ENCODE measurements at places on chromosomes 1 and 21.

- no peak for DNase-seq
Measured at GRCh38 chr1:178115260-178115659, 21.4 kb downstream of the RASAL2 start.

- DNase-seq = no peak
Measured at GRCh38 chr21:34595457-34595856, 19.5 kb downstream of the RCAN1 start.

DNA sequence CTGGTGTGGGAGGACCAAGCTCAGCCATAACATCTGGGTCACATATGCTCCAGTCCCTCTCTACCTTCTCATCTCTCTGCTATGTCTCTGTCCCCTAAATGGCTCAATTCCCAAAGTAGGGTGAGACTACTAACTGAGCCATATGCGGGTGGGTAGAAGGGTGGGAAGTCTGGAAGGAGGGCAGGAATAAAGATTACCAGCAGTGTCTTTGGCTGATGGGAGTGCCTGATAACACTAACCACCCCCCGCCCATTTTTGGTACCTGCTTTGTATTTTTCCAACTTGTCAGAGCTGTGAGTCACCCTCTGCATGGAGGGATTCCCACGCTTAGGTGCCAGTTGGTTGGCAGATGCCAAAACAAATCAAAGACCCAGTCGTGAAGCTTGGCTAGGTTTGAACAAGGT is 14.9 kb upstream of the SSBP3 start:
- no peak for DNase-seq

- no peak for DNase-seq
Measured at GRCh38 chr1:169326956-169327268, 40.7 kb downstream of the NME7 start.

DNA sequence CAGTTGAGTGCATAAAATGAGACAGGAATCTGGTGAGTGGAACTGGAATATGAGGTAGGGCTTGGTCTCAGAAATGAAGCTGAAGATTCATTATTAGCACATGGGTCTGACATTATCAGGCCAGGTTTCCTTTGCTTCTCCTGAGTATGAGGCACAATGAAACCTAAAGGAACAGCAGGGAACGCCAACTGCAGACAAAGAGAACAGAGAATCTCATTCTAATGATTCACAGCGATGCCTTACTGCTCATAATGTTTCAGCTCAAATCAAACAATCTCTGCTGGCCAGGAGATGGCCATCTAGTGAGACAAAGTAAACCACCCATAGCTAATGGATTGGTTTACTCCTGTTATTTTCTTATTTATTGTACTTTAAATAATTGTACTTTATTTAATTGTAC is 133.5 kb downstream of the C1orf21 start:
- DNase-seq = no peak

- DNase-seq = no peak
Measured at GRCh38 chr1:106699433-106699832, 357.0 kb upstream of the PRMT6 start.

DNA sequence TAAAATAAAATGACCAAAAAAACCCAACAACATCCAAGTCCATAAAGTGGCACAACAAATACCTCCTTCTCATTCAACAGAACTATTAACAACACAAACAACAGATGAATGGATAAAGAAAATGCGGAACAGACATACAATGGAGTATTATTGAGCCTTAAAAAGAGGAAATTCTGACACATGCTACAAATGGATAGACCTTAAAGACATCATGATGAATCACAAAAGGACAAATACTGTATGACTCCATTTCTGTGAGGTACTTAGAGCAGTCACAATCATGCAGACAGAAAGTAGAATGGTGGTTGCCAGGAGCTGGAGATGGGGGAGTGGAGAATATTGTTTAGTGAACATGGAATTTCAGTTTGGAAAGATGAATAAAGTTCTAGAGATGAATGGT is 42.6 kb downstream of the EYA3 start:
- DNase-seq = no peak

GRCh38 chr1:173392895-173393658 is 84.1 kb upstream of the PRDX6 start:
- no peak for DNase-seq

- no peak for DNase-seq
Measured at GRCh38 chr1:45804669-45804969, 1.2 kb downstream of the MAST2 start.

GRCh38 chr1:37691497-37692077 is 729 bp upstream of the CDCA8 start:
- no peak for DNase-seq

GRCh38 chr1:91712981-91713841 is 172.7 kb downstream of the TGFBR3 start:
- DNase-seq = peak; percentile 66

GRCh38 chr1:940107-941014 is 16.6 kb downstream of the SAMD11 start:
- no peak for DNase-seq

DNA sequence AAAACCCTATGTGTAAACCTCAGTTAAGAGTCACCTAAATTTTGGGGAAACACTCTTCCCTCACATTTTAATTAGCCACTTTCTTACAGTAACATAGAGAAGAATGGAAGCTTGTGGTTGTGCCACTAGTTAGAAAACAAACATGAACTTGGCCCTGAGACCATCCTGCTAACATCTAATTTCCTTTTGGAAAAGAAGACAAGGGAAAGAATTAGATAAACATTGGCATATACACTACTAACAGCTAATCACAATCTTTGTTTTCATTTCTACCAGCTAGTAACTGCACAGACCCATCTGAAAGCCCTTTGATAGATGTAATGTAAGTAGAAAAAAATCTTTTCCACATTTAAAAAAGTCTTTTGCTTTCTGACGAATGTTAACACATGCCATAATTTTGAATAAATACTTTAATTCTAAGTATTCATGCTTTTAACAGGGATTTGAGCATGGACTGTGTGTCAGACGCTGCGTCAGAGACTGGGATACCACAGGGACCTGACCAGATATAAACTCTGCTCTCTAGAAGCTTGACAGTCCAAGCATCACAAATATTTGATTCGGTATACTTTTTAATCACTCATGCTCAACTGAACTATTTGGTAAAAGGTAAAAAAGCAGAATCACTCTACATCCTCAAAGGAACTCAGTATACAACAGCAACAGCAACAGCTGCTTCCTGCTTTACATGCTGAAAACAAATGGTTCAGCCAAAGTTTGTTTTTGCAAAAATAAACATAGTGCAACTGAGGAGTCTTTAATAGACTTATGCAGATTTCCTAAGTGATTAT is 30.2 kb downstream of the DPH5 start:
- DNase-seq = no peak

- no peak for DNase-seq
Measured at GRCh38 chr21:29064850-29065481, 8.5 kb downstream of the CCT8 start.
